ENCODE measurements at places on chromosomes 1 and 21. TPM values are rescaled to one million over a fixed set of nuclear protein-coding genes. Genes with fewer than 3 reads are reported as not detected.
A peak's percentile ranks its signal among the peaks of the same experiment; 100 is the strongest.

The LMX1A gene
- 0.13 TPM for total RNA-seq

The RHEX gene
- not detected for total RNA-seq

The UMODL1 gene
- 0.32 TPM for total RNA-seq

The KHDRBS1 gene
- total RNA-seq: 223 TPM

The ITLN1 gene
- 0.51 TPM for total RNA-seq

The CCDC30 gene
- total RNA-seq: 6.2 TPM

The KCNJ15 gene
- total RNA-seq: not detected

The AADACL3 gene
- total RNA-seq: 0.24 TPM

GRCh38 chr1:182385885-182386853, 5.4 kb downstream of the GLUL start:
- DNase-seq: no peak

DNA sequence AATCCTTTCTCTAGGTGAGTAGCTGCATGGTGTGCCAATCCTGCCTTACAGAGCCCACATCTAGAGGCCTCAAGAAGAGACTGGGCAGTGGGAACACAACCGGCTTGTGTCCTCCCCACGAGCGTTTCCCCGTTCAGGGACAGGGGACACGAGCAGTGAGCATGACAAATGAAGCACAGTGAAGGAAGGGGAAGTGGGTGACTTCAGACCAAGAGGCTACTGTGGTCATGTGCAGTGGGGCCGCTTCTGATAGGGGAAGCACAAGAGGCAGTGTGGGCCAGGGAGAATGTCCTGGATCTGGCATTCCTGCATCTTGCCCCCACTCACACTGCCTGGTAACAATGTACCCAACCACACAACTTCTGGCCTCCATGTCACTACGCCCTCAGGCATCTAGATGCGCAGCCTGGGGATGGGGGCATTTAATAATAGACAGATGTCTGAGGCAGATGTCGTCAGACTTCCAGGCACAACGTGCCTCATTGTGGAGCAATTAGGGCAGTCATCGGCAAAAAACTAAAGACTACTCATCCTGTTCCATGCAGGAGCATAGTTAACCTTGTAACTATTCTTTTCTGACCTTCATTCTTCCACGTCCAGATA, 155.6 kb upstream of the NBPF11 start:
- no peak for DNase-seq

DNA sequence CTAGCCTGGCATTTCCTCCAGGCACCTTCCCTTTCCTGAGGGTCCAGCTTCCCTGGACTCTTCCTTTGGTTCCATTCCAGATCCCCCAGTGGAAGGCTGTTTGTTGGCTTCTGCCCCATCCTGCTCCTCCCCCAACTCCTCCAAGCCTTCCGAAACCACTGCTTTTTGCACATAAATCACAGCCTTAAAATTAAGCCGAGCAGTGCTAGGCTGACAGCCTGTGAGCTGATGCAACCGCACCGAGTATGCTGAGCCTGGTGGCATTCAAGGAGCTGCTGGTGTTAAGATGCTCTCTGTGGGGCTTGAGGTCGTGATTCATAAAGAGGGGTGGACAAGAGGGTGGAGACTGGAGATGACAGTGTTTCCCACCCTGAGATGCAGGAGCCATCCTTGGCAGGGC, 266.6 kb upstream of the C1orf174 start:
- no peak for DNase-seq

- DNase-seq: no peak
Observed at GRCh38 chr1:36415661-36416326, 18.1 kb upstream of the LSM10 start.

DNA sequence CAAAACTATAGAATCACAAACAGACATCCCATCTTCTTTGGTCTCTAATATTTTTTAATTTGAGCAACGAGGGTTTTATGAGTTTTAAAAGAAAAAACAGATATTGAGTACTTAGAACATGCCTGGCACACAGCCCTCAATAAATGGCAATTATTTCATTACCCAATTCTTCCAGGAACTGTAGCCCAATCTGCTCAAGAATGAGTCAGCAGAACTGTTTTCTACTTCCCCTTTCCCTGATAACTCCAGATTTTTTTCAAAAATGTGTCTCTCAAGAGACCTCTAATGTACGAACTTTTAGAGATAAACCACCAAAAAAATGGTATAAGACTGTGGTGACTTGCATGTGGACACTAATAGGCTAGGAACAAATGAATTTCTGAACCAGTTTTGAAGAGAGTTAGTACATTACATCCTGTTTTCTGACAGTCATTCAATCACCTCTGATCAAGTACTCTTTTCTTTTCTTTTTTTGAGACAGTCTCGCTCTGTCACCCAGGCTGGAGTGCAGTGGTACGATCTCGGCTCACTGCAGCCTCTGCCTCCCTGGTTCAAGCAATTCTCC, 11.5 kb downstream of the ABL2 start:
- no peak for DNase-seq

GRCh38 chr1:166136222-166136621, 30.6 kb downstream of the FAM78B start:
- DNase-seq: no peak

DNA sequence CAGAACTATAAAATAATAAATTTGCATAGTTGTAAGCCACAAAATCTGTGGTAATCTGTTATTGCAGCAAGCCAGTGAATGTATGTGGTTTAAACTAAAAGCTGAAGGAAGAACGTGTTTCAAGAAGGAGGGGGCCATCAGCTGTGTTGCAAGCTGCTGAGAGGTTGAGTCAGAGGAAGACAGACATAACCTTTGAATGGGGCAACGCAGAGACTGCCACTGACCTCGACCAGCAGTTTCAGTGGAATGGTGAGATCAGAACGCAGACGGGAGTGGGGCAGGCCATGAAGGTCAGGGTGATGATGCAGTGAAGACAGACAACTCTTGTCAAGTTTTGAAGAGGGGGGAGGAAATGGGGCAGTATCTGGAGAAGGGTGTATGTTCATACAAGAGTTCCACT, 23.2 kb upstream of the QSOX1 start:
- no peak for DNase-seq

- DNase-seq: peak; percentile 59
Observed at GRCh38 chr1:154327466-154328317, 2.4 kb downstream of the ATP8B2 start.

DNA sequence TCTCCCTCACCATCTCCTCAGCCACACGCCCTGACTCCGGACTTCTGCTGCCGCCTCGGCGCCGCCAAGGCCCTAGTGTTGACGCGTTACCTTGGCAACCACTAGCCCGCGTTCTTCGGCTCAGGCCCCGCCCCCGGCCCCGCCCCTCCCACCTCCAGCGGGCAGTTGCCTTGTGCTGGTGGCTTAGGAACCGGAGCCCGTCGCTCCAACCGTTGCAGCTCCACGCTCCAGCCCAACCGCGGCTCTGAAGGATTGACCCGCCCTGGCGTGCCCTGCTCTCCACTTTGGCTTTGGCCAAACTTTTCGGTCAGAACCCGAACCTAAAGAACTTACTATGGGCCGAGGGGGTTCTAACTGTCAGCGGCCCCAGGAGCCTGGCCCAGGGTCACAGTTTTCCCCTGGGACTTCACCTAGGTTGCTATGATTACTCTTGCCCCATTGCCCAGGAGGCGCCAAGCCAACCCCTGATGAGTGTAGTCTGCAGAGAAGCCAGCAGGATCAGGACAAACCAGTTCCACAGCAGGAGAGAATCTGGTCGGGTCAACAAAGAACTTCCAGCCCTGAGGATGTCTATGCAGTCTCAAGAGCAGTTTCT, at the start of gene CFAP45:
CFAP45 (minus strand) TSS at position 80 of the 595 bp plus-strand sequence; CDS start at position 13, 67 bp downstream.
- DNase-seq: peak; percentile 98

- DNase-seq: no peak
Observed at GRCh38 chr1:26820784-26821269, 5.7 kb upstream of the ZDHHC18 start.

DNA sequence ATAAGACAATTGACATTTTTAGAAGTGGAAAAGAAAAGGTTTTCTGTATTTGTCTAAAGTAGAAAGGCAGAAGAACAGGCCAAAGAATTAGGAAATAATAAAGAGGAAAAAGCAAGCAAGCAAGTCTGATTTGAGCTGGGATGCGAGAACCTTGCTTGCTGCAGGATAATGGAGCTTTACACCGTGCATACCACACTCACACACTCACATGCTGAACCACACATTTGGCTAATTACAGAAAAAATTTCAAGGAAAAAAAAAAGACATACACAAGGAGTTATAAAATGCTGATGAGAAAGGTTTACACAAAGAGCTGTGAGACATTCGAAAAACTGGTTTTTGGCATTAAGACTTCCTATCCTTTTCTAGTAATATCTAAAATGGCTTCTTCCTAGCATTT, 593.9 kb downstream of the KIF26B start:
- DNase-seq: no peak

DNA sequence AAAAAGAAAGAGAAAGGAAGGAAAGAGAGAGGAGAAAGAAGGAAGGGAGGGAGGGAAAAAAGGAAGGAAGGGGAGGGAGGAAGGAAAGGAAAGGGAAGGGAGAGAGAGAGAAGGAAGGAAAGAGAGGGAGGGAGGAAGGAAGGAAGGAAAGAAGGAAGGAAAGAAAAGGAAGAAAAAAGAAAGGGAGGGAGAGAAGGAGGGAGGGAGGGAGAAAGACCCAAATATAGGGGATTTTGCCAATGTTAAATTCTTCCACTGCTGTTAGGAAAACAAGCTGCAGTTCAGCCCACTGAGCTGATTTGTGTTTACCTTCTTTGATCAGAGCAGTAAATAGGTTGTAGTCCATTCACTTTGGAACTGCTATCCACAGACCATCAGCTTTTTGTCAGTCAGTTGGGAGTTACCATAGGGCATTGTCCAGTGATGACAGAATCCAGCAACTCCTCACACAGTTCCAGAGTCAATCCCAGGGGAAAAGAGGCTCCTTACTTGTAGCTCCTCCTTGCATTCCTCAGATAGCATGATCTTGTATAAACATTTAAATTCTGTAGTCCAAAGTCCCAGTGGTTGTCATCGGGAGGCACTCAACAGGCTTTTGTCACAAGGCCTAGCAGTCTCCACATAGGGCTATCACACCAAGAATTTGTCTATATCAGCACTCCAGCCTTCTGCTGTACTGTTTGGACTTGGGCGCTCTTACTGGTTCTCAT, 13.5 kb upstream of the PPP1R8 start:
- peak; percentile 56 for DNase-seq

GRCh38 chr1:151146072-151146411, 389 bp downstream of the SEMA6C start:
- no peak for DNase-seq

- no peak for DNase-seq
Observed at GRCh38 chr1:116346943-116347673, 25.9 kb upstream of the ATP1A1 start.

DNA sequence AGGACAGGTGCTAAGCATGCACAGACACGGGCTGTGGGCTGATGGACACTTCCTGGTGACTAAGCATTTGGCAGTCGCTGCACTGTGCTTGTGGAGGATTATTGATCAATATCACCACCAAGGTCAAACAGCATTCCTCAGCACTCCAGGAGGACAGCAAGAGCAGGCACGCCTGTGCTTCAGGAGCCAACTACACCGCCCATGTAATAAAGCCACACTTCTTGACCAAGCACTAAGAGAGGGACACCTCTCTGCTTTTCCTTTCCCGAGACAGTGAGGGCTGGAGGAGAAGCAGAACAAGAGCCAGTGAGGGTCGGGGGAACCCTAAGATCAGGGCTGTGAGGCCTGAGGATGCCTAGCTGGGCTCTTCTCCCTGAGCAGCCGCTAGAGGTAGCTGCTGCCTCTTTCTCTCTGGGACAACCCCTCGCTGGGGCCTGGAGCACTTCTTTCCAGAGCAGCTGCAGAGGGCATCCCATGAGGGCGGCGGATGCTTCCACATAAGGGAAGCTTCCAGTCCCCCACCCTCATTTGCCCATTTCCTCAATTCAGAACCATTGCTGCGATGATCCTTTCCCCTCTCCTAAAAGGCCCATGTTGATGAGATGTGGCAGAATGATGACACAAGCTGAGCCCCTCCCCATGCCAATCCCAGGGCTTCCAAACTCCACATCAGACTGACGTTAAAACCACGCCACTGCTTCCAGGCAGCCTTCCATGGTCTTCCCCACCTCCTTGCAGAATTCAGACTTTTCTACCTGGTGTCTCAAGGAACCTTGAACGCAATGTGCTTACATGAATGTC, 19.1 kb downstream of the RAB7B start:
- peak; percentile 91 for DNase-seq

- peak; percentile 78 for DNase-seq
Observed at GRCh38 chr1:63320022-63320721, 2.2 kb upstream of the FOXD3 start.

DNA sequence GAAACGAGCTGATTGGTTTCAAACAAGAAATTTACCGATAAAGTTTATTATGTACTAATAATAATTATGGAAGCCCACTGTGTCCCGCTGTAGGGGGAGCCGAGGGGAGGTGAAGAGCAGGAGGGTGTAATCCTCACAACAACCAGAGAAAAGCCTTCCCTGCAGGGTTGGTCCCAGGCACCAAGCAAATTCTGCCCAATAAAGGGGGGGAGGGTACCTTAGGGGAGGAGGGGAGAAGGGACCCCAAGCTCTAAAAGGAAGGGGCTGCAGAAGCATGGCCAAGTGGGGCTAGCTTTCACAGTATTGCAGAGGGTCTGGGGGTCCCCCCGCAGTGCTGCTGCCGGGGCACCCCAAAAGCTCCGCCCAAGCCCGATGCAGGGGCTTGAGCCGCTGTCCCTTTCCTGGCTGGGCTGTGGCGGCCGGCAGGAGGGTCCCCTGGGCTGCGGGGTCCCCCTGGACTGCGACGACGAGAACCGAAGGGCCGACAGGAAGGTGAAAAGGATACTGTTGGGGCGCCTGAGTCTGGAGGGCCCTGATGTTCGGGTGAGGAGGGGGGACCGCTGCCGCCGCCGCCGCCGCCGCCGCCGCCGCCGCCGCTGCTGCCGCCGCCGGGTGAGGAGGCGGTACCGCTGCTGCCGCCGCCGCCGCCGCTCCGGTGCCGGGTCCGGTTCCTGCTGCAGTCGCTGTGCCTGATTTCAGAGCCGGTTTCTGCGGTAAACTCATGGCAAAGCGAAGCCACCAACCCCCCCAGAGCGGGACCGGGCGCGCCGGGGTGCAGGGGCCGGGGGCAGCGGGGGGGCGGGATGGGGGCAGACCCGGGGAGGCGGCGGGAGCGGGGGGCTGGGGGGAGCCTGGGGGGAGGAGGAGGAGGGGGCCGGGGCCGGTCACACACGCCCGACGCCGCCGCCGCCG, 771 bp downstream of the EIF4G3 start:
- DNase-seq: peak; percentile 67

GRCh38 chr21:41137401-41137800, 30.6 kb upstream of the BACE2 start:
- no peak for DNase-seq

DNA sequence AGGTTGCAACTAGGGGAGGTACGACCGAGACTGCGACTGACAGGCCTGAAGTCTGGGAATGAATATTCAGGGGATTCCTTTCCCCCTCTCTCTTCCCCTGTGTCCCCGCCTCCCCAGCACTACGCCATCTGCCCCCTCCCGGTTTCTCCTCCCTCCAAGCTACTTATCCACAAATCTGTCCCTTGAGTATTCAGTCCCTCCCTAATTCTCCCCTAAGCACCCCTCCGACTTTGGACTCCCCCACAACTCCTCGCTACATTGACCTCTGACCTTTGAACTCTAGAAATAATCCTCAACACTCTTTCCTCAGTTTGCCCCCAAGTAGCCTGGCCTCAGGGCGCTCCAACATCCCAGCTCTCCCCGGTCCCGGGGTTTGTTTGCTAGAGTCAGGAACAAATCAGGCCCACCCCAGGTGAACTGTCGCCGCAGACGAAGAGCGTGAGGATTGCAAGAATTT, 393 bp downstream of the LYSMD1 start:
- DNase-seq: no peak

GRCh38 chr1:76543495-76543894, 323.8 kb upstream of the ST6GALNAC5 start:
- DNase-seq: no peak

GRCh38 chr1:73218995-73219546, 936.7 kb upstream of the NEGR1 start:
- no peak for DNase-seq

Data from endodermal cell (in vitro differentiated cells).